ENCODE measurements at places on chromosomes 3 and 15.

GRCh38 chr3:183488343-183488742 lies 59.9 kb upstream of the MCF2L2 start:
- DNase-seq: no peak

DNA sequence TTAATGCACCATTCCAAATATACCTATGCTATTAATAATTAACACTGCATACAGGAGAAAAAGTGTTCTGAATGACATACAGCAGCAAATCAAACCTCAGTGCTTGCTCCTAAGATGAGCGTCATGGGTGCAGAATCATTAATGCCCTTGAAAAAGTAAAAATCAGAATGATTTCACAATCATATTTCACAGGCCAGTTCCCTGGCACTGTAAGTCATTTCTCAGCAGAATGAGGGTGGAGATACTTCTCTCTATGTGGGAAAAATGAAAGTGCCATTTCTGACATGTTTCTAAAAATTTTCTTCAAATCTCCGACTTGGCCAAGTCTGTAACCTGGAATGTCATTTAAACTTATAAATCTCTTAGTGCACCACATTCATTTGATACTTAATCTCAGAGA lies 549.8 kb upstream of the AGTR1 start:
- no peak for DNase-seq

DNA sequence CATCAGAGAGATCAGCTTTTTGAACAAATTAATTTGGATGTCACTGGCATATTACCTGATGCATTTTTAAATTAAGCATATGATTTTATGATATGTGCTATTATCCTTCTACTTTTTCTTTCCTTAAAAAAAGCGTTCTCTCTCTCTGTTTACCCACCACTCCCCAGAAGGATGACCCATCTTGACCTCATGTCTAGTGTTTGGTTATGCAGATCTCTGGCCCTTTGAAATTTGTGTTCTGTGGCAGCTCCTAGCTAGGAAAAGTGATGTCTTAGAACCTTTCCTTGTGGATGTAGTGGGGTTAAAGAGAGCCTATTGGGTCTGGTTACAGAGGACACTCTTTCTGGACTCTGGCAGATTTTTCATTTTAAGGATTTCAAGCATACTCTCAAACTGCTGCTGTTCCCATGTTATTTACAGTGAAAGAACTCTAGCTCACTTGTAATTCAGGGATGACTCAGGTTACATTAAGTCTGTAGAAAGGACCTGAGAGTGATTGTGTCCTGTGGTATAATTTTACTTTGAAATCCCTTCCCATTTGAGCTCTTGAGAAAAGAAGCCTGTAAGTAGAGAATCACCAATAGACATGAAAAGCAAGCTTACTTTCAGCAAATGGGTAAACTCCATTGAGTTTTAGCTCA lies 23.8 kb downstream of the ARHGEF26 start:
- DNase-seq: no peak

GRCh38 chr3:167895178-167895577 lies 159.7 kb downstream of the SERPINI1 start:
- DNase-seq: no peak

- DNase-seq: no peak
Measured at GRCh38 chr15:100902436-100903167, 16.6 kb upstream of the LRRK1 start.

All from HEK293T (cell line).